Colonic mucosa (tissue), 4 donors: ENCODE measurements at places on chromosomes 3 and 15. TPM values are rescaled to one million over a fixed set of nuclear protein-coding genes. Genes with fewer than 3 reads are reported as not detected.

DNA sequence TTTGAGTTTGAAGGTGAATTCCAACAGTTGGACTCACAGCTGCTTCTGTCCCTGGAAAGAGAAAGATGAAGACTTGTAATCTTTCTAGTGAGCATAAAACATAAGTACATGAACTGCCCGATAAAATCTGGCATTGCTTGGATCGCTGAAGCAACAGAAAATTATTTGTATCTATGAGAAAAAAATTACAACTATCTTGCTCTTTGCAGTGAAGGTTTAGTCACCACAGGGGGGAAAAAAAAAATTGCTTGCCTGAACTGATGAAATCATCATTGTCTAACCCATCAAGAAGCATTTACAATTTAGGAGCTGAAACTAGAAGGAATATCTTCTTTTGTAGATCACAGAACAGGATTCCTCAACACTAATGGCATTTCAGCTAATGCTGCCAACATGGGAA lies 20.0 kb downstream of the TMEM207 start:
- H3K4me3 ChIP-seq: no peak overlapping the region
- no peaks in the 10 kb centered on the region for H3K4me1 ChIP-seq
- H3K27ac ChIP-seq: no peak overlapping the region
- no peak for DNase-seq
- H3K27me3 ChIP-seq: no peaks in the 10 kb centered on the region
- H3K36me3 ChIP-seq: no peaks in the 10 kb centered on the region

GRCh38 chr15:29686445-29687203 lies 135.6 kb downstream of the TJP1 start:
- no peaks in the 10 kb centered on the region for H3K36me3 ChIP-seq
- peaks cover 11% of the 10 kb centered on the region for H3K4me1 ChIP-seq
- DNase-seq: no peak

- no peaks in the 10 kb centered on the region for H3K4me1 ChIP-seq
- no peak overlapping the region for H3K4me3 ChIP-seq
- no peak overlapping the region for H3K27ac ChIP-seq
- no peaks in the 10 kb centered on the region for H3K27me3 ChIP-seq
- no peak for DNase-seq
Measured at GRCh38 chr3:15929944-15930571, 132.3 kb upstream of the ANKRD28 start.

DNA sequence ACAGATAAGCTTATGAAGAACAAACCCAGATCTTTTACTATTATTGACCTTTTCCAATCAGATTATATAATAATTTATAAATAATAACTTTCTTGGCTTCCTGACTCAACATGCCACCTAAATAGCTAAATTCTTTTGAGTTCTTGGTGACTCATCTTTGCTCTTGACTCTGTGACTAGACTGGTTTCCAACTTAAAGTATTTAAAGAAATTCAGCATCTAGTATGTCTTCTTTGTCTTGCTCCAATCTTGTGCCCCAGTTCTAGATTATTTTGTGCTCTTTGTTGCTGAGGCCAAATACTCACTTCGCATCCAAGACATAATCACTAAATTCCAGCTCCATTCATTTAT lies 483.2 kb upstream of the TBL1XR1 start:
- no peaks in the 10 kb centered on the region for H3K36me3 ChIP-seq
- H3K27me3 ChIP-seq: no peaks in the 10 kb centered on the region
- DNase-seq: no peak

- no peak for DNase-seq
- H3K36me3 ChIP-seq: no peaks in the 10 kb centered on the region
- H3K27me3 ChIP-seq: no peaks in the 10 kb centered on the region
- no peak overlapping the region for H3K27ac ChIP-seq
Measured at GRCh38 chr15:99273801-99274200, 22.5 kb downstream of the LRRC28 start.

GRCh38 chr3:15256861-15257341 lies 50.9 kb downstream of the CAPN7 start:
- DNase-seq: no peak
- no peaks in the 10 kb centered on the region for H3K4me1 ChIP-seq
- H3K4me3 ChIP-seq: no peak overlapping the region
- no peak overlapping the region for H3K27ac ChIP-seq
- H3K27me3 ChIP-seq: no peaks in the 10 kb centered on the region

DNA sequence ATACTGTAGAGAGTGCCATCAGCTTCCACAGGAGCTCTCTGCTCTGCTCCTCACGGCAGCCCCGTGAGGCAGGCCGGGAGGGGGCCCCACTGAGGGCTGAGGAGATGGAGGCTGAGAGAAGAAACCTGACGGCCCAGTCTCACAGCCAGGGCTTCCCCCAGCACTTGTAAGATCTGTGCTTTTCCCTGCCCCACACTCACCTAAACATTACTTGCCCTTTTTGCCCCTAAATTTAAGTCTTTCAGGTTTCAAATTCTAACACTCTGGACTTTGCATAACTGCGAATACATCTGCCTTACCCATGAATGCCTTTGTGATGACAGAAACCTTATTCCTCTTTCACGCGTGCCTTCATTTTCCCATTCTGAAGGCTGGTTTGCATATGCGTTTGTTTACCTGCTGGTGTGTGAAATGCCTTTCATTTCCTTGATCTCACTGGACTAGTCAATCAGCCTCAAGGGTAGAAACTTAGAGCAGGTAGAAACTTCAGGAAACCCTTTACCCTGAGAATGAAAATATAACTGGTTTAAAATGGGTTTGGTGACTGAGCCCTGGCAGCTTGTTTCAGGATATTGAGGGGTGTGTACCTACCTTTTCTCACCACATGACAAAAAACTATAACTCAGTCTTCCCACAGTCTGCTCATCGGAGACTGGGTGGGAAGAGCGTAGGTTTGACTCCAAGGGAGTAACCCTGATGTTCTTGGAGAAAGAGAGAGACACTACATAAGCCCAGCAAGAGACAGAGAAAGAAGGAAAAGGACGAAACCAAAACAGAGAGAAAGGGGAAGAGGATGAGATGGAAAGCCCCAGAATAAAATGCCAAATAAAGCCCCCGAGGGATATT lies 20.1 kb downstream of the SLC12A8 start:
- DNase-seq: no peak
- no peaks in the 10 kb centered on the region for H3K4me1 ChIP-seq
- H3K27me3 ChIP-seq: no peaks in the 10 kb centered on the region
- no peak overlapping the region for H3K27ac ChIP-seq
- no peak overlapping the region for H3K4me3 ChIP-seq

GRCh38 chr3:132726341-132726823 lies 4.2 kb upstream of the NPHP3 start:
- no peak for DNase-seq
- no peak overlapping the region for H3K27ac ChIP-seq
- H3K36me3 ChIP-seq: no peaks in the 10 kb centered on the region
- no peaks in the 10 kb centered on the region for H3K4me1 ChIP-seq

DNA sequence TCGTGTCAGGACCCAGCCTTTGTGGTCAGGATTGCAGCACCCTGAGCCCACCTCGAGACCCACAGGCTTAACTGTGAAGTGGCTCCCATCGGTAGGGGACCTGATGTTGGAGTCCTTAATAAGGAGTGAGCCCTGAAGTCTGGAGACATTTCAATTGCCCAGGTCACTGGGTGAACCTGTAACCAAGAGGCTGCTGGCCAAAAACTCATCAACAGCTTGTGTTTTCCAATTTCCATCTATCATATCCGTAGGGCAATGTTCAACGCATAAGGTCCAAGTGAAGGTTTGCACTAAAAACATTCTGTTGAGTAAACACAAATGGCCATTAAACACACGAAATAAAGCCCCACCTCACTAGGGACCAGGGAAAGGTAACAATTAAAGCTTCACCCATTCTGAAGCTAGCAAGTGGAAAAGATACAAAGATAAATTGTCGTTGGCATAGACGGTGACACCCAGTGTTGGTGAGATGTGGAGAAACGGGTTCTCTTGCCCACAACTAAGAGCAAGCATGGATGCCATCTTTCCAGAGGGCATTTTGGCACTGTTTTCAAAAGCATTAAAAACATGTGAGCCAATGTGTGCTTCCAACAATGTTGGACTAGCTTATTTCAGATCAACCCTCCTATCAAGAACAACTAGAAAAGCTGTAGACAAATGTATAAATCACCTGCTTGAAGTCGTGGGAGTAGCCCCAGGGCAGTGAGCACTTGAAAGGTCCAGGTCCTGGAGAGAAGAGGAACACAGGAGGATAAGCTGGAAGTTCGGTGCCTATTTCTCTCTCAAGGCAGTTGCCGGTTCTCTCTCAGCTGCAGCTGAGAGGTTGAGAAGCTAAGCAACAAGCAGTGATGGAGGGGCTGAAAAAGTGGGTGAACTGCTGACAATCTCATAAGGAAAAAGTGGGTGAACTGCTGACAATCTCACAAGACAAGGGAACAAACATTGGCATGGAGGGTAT lies 56.3 kb upstream of the PCSK6 start:
- no peak overlapping the region for H3K4me3 ChIP-seq
- H3K27me3 ChIP-seq: no peaks in the 10 kb centered on the region
- no peaks in the 10 kb centered on the region for H3K4me1 ChIP-seq
- H3K36me3 ChIP-seq: no peaks in the 10 kb centered on the region
- DNase-seq: no peak

GRCh38 chr3:56288258-56288657 lies 180.0 kb downstream of the ERC2 start:
- no peaks in the 10 kb centered on the region for H3K36me3 ChIP-seq
- H3K4me1 ChIP-seq: no peaks in the 10 kb centered on the region
- H3K27ac ChIP-seq: no peak overlapping the region
- no peaks in the 10 kb centered on the region for H3K27me3 ChIP-seq
- H3K4me3 ChIP-seq: no peak overlapping the region

DNA sequence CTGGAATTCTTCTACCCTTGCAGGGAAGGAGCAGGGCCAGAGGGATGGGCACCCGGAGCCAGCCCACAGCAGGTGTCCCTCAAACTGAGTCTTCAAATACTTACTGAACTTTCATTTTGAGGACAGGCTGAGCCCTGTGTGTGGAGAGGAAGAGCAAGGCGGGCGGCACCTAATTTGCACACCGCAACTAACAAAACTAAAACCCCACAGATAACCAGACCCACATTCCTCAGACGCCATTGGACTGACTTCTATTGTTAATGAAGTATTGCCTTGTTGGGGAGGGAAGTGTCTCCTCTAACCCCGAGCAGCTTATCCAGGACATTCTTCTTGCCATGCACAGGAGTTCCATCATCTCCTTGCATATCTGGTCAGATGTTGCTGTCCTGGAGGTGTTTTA lies 105.2 kb upstream of the NR2E3 start:
- peaks cover 7% of the 10 kb centered on the region for H3K4me1 ChIP-seq
- no peak for DNase-seq
- H3K27me3 ChIP-seq: no peaks in the 10 kb centered on the region
- H3K36me3 ChIP-seq: no peaks in the 10 kb centered on the region
- no peak overlapping the region for H3K27ac ChIP-seq
- no peak overlapping the region for H3K4me3 ChIP-seq

DNA sequence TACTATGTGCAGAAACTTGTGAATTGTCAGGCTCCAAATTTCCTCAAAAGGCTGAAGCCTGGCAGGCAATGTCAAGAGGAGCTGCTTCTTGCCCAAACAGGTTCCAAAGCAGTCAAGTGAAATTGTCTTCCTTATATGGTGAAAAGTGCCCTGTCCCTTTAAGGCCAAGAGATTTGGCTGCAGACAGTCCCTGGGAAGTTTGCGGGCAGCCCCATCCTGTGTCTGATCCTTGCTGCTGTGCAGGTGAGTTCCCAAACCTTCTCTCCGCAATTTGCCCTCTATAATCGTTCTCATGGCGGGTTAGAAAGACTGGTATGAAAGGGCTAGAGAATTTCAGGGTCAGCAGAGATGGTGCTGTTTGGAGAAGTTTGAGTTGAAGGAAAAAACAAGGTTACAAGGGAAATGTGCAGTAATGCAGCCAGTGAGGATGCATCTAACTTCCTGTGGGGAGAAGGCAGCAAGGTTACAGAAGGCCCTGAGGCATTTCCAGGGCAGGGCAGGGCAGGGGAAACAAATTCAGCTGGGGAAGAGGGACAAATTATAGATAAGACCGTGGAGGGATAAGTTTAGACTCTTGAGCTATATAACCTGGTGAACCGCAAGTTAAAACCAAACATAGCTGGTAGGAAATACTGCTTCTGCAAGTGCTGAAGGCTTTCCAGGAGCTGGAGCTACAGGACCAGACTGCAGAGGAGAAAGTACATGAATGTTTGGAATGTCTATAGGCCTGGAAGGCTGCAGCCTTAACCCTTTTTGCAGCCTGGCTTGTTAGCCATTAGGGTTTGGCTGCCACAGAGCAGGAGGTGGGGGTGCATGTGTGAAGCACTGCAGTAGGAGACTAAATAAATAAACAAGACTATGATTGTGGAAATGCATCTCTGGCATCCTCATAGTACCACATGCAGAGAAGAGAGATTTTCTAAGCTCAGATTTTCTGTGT lies 256.2 kb upstream of the IL12A start:
- H3K4me3 ChIP-seq: no peak overlapping the region
- DNase-seq: no peak
- no peaks in the 10 kb centered on the region for H3K4me1 ChIP-seq
- H3K27me3 ChIP-seq: no peaks in the 10 kb centered on the region
- no peaks in the 10 kb centered on the region for H3K36me3 ChIP-seq

- no peaks in the 10 kb centered on the region for H3K4me1 ChIP-seq
- H3K27me3 ChIP-seq: no peaks in the 10 kb centered on the region
- no peak overlapping the region for H3K27ac ChIP-seq
- no peak for DNase-seq
Measured at GRCh38 chr3:14410503-14411165, 8.2 kb downstream of the SLC6A6 start.

DNA sequence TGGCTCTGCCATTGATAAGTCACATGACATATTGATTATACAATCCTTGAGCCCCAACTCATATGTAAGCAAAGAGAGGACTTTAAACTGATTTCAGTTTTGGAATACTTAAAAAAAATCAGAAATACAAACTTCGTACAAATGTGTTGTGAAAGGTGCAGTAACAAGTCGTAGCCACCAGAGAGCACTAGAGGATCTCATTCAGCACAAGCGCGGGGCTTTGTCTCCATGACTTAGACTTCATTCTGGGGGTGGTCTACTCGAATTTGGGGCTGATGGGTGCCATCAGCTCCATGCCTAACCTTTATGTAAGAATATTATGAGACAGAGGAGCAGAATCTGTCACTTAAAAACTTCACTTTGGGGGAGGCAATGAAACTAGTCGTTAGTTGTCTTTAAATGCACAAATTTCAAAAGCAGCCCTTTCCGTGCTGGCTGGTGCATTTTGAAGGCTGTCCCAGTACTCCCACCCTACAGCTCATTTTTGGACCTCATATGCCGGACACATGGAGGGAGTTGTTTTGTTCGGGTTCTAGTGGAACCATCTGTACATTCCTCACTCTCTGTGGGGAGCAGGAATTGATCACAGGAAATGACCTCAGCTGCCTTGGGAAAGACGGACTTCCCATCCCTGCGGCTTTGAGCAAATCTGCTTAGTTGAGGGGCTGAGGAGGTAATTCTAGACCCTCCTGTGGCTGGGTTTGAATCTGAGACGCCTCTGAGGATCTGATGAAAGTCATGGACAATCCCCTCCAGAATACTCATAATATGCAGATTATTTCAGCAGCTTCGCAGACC lies 27.5 kb upstream of the MASP1 start:
- no peak overlapping the region for H3K27ac ChIP-seq
- H3K4me1 ChIP-seq: no peaks in the 10 kb centered on the region
- no peak overlapping the region for H3K4me3 ChIP-seq
- no peaks in the 10 kb centered on the region for H3K36me3 ChIP-seq
- peak; percentile 44 for DNase-seq

The PDZRN3 gene
- 19.1 TPM for total RNA-seq

The SNAP23 gene
- 65.2 TPM for total RNA-seq

The ACY1 gene
- total RNA-seq: 153 TPM

The LRRK1 gene
- 29.6 TPM for total RNA-seq

The CIDEC gene
- 8.9 TPM for total RNA-seq

The LRRC28 gene
- 27.2 TPM for total RNA-seq

The SI gene
- total RNA-seq: 66.1 TPM

The TRIM42 gene
- not detected for total RNA-seq

The NPAP1 gene
- total RNA-seq: not detected

The HRH1 gene
- 20.4 TPM for total RNA-seq

The SLC22A13 gene
- 0.27 TPM for total RNA-seq

The BFSP2 gene
- 0.64 TPM for total RNA-seq

The PCOLCE2 gene
- total RNA-seq: 1.9 TPM

The CYP11A1 gene
- 1.3 TPM for total RNA-seq

The HRG gene
- not detected for total RNA-seq

The PXK gene
- total RNA-seq: 11.4 TPM
